ENCODE measurements at places on chromosomes 5 and 9.

DNA sequence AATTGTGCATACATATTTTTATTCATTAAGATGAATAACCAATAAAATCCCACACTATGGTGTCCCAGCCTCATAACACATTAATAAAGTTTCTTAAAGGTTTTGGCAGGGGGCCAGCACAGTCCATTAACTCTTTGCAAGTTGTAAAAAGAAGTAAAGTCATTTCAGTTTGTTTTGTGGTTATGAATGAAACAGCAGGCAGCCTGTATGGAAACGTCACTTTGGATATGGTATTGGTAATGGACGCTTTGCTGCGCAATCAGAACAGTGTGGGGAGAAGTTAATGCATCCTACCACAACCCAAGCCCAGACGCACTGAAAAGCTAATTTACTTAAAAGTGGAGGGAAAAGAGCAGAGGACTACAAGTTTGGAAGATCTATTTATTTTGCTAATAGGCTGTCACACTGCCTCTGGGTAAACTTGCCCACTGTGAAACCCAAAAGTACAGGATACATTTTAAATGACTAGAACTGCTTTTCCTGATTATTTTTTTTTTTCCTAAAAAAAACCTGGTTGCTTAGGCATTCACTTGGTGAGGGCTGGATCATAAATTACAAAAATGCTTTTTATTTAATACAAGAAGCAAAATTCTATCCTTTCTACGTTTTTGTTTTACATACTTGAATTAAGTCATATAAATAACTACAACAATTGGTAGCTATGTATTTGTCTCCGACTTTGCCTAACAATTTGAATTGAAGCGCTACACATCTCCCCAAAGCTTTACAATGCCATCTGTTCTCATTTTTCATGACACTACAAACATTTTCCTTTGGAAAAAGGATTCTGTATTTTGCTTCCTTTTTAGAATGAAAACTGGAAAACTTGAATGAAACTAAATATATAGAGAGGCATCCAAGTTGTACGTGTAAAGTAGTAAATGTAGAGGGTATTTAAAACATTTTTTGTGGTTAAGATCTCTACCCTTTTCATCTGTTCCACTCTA, 104.3 kb downstream of the NFIB start:
- DNase-seq, result no peak

- no peak for DNase-seq
These were observed 22.8 kb downstream of the SARDH start for GRCh38 chr9:133715295-133715865.

DNA sequence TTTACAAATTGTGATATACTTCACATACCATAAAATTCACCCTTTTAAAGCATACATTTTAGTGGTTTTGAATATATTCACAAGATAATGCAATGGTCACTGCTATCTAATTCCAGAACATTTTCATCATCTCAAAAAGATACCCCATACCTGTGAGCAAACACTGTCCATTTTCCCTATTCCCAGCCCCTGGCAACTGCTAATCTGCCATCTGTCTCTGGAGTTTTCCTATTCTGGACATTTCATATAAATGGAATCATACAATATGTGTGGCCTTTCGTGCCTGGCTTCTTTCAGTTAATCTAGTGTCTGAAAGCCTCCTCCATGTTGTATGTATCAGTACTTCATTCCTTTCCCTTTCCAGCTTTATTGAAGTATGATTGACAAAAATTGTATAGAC, 14.7 kb downstream of the SNX30 start:
- DNase-seq, result no peak

DNA sequence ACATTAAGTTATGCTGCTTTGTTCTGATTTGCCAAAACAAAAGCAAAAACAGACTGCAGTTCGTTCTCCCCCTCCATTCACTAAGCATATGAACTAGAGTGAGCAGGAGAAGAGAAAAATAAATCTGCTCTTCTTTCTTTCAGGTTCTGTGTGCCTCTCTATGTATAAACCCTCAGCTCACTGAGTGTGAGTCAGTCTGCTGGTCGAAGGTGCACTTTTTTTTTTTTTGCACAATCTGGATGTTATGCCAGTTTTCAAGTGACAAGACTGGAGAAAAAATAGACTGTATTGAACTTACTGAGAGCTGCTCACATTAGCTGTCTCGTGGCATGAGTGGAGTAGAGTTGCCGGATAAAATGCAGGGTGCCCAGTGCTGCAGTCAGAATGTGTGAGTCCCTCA, 244.6 kb upstream of the ATP10B start:
- no peak for DNase-seq

DNA sequence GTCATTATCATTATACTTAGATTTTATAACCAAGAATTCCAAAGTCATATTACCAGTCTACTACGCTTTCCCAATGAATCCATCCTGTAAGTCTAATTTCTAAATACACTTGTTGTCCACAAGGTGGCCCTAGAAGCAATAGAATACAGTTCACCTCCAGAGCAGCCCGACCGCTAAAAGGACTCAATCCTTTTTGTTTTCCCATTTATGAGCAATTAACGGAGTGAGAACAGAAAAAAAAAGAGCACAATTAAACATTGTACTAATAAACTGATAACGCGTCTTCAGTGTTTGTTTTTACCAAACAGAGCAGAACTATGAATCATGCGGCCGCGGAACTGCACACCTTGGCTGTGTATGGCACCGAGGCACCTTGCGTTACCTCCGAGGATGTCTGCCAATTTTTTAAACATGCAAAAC, 160.7 kb upstream of the DAPK1 start:
- DNase-seq, result no peak

All from stimulated activated CD4-positive, alpha-beta T cell treated with anti-CD3 and anti-CD28 coated beads, Interleukin-15, amount 100 ng/mL, for 1 hour (primary cell).